ENCODE measurements at places on chromosomes 2 and 18.

- peaks cover 22% of the 10 kb centered on the region for H3K36me3 ChIP-seq
- H3K27ac ChIP-seq, result no peak overlapping the region
- no peaks in the 10 kb centered on the region for H3K27me3 ChIP-seq
- peaks cover 17% of the 10 kb centered on the region for H3K4me1 ChIP-seq
Measured at GRCh38 chr2:62370321-62371250, 135.4 kb downstream of the TMEM17 start.

GRCh38 chr2:32847734-32848133 is 99.0 kb upstream of the LTBP1 start:
- DNase-seq, result no peak
- no peaks in the 10 kb centered on the region for H3K27me3 ChIP-seq
- no peaks in the 10 kb centered on the region for H3K36me3 ChIP-seq
- no peaks in the 10 kb centered on the region for H3K4me1 ChIP-seq

DNA sequence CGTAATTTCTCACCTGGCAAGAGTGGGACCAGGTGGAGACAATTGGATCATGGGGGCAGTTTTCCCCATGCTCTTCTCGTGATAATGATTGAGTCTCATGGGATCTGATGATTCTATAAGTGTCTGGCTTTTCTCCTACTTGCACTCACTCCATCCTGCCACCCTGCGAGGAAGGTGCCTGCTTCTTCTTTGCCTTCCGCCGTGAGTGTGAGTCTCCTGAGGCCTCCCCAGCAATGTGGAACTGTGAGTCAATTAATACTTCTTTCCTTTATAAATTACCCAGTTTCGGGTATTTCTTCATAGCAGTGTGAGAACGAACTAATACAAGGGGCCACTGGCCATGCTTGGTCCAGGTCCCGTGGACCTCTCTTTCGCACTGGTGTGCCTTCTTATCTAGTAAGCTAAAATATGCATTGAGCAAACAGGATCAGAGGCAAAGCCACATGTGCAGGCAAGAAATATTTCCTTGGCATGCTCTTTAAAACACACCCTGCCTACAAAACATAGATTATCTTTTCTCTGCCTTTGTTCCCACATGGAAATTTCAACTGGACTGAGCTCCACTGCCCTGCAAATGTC is 821.1 kb downstream of the TRIB2 start:
- H3K4me1 ChIP-seq, result no peaks in the 10 kb centered on the region
- H3K27me3 ChIP-seq, result no peaks in the 10 kb centered on the region
- H3K36me3 ChIP-seq, result no peaks in the 10 kb centered on the region
- no peak for DNase-seq

DNA sequence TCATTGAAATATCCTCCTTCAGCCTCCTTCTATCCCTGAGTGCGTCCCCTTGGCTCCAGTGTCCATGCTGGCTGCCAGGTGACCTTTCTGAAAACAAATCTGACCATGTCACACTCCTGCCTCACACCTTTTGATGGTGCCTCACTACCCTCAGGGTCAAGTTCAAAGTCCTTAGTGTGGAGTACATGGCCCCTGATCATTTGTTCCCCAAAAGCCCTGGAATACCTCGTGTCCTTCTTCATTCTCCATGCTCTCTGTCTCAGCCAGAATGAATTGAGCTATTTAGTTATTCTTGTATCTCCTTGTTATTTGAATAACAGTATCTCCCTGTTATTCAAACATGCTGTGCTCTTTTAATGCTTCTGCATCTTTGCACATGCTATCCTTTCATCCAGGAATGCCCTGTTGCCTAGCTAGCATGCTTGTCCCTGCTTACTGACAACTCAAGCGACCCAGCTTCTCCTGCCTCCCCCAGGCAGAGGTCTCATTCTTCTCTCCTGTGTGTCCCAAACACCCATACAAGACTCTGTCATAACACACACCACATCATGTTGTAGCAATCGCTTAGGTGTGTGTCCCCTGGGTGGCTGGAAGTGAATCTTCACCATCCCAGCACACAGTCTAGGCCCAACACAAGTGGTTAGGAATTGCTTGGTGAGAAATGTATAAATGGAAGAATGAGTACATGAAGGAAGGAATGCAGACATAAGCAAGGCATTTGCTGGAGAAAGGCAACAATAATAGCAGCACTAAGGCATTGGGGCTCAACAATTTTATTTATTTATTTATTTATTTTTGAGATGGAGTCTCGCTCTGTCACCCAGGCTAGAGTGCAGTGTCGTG is 144.0 kb downstream of the DDX1 start:
- H3K27me3 ChIP-seq, result no peaks in the 10 kb centered on the region
- no peaks in the 10 kb centered on the region for H3K4me1 ChIP-seq
- no peaks in the 10 kb centered on the region for H3K36me3 ChIP-seq
- no peak overlapping the region for H3K27ac ChIP-seq

DNA sequence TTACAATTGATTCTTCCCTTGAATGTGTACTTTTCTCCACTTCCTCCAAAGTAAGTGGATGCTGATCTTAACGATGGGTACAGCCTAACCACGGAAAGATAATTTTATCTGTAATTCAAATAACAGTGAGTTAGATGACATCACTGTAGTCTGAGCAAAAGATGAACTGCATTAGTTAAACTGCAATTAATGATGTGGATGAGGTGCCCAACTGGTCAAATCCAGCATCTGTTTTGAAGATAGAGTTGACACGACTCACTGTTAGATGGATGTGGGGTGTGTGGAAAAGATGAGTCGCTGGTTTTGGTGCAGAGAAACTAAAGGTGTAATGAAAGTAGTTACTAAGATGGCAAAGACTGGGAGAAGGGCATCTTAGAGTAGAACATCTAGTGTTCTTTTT is 270.5 kb upstream of the MEIS1 start:
- no peaks in the 10 kb centered on the region for H3K36me3 ChIP-seq
- DNase-seq, result no peak
- H3K27me3 ChIP-seq, result no peaks in the 10 kb centered on the region
- no peak overlapping the region for H3K27ac ChIP-seq
- no peaks in the 10 kb centered on the region for H3K4me1 ChIP-seq

GRCh38 chr18:8847066-8847755 is 141.9 kb downstream of the MTCL1 start:
- no peak overlapping the region for H3K27ac ChIP-seq
- no peaks in the 10 kb centered on the region for H3K27me3 ChIP-seq
- no peak overlapping the region for H3K4me3 ChIP-seq

- H3K27me3 ChIP-seq, result no peaks in the 10 kb centered on the region
- H3K27ac ChIP-seq, result no peak overlapping the region
- no peaks in the 10 kb centered on the region for H3K36me3 ChIP-seq
- H3K4me3 ChIP-seq, result no peak overlapping the region
- 0 out of 2 replicates have a peak, but pooled peaks cover under 1% of the 10 kb centered on the region for H3K4me1 ChIP-seq
Measured at GRCh38 chr2:221596192-221596591, 24.1 kb upstream of the EPHA4 start.

DNA sequence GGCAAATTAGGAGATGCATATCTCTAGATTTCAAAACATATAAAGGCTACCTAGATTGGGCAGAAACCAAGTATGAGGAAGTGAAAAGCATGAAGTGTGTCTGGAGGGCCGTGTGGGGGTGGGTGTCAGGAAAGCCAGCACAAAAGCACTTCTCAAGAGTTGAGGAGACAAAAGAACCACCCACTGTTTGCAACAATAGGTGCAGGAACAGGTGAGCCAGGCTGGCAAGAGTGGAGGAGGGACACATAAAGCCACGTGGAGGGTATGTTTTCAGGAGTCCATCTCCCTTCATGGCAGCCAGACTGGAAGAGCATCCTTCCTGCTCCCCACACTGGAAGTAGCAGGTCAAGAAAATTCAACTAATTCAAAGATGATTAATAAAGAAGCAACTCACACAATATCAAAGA is 96.4 kb downstream of the CERS6 start:
- H3K4me3 ChIP-seq, result peak overlapping the region; percentile 13
- no peaks in the 10 kb centered on the region for H3K27me3 ChIP-seq
- H3K27ac ChIP-seq, result peak overlapping the region; percentile 81
- DNase-seq, result peak; percentile 97
- H3K36me3 ChIP-seq, result no peaks in the 10 kb centered on the region

- no peak overlapping the region for H3K4me3 ChIP-seq
- no peak overlapping the region for H3K27ac ChIP-seq
- DNase-seq, result no peak
- 0 out of 2 replicates have a peak, but pooled peaks cover 2% of the 10 kb centered on the region for H3K4me1 ChIP-seq
- H3K27me3 ChIP-seq, result no peaks in the 10 kb centered on the region
- no peaks in the 10 kb centered on the region for H3K36me3 ChIP-seq
Measured at GRCh38 chr2:224055101-224055500, 16.0 kb upstream of the SERPINE2 start.

GRCh38 chr2:171084128-171084527 is 76.6 kb downstream of the TLK1 start:
- H3K27me3 ChIP-seq, result no peaks in the 10 kb centered on the region
- no peak overlapping the region for H3K4me3 ChIP-seq
- peaks cover 14% of the 10 kb centered on the region for H3K4me1 ChIP-seq
- no peak for DNase-seq
- 0 out of 2 replicates have a peak overlapping the region, but pooled peaks have one; percentile 8 for H3K27ac ChIP-seq

DNA sequence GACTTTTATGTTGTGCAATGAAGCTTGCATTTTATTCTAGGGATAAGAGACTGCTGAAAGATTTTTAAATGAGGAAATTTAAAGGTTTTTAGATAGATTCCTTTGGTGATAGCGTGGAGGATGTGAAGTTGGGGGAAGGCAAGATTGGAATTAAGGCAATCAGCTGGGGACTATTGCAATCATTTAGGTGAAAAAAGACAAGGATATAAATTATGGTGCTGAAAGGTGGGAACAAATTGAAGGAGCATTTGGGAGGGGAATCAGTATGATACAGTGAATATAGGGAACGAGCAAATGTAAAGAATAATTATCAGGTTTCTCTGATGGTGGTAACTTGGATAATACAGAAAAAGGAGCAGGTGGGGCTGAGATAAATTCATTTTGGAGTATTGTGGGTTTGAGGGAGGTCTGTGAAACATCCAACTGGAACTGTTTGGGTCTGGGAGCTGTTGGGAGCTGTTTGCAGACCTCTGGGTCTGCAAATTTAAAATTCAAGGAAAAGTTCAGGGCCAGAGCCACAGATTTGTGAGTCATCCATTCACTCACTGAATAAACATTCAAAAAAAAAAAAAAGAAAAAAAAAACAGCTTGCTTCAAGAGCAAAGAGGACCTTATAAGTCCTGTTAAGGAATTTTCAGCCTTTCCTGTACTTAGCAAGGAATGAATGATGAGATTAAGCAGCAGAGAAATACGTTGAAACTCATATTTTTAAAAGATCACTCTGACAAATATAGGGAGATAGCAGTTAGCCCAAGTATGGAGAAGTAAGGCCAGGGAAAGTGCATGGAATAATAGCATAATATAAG is 257.5 kb upstream of the FN1 start:
- DNase-seq, result no peak
- H3K36me3 ChIP-seq, result no peaks in the 10 kb centered on the region
- H3K4me3 ChIP-seq, result no peak overlapping the region
- no peak overlapping the region for H3K27ac ChIP-seq

Measured in GM23338 (cell line).